ENCODE measurements at places on chromosomes 7 and 10.

DNA sequence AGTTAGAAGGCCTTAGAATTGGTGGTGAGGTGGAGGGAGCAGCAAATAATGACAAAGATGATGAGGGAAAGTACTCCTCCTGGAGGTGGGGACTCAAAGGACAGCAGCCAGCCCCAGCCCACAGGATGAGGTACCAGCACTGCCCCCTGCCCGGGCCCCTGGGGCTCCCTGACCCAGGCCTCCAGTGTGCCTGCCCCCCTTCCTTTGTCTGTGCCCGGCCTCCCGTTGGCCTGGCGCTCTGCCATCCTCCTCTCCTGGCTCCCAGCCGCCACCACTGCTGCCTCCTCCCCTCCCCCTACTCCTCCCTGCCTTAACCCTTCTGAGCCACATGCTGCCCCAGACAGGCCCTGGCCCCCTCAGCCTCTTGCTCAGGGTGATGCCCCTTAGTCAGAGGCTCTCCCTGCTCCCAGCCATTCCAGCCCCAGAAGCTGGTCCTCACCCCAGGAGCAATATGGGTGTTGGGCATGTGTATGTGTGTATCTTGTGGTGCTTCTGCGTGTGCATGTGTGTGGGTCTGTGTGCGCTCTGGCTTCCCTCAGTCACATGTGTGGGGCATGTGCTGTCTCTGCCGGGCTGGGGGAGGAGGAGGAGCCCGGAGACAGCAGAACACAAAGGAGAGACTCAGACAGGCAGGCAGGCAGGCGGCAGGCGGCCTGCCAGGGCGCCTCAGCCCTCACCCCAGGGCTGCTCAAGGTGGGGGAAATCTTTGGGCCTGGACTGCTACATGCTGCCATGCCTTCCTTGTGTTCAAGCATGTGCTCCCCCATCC lies 2.6 kb downstream of the LDB1 start:
- peak; percentile 34 for DNase-seq

DNA sequence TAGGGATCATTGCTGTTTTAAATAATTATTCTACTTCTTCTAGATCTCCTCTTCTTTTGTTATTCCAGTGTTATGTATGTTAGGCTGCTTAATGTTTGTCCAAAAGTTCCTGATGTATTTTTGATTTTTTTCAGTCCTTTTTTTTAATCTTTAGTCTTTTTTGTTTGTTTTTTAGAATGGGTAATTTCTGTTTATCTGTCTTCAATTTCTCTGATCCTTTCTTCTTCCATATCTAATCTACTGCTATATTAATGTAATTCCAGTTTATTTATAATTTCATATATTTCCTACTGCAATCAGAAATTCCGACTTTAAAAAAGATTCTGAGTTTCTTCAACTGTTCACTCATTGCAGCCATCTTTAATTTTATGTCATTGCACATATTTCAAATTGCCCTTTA lies 452.8 kb upstream of the POT1 start:
- no peak for DNase-seq

DNA sequence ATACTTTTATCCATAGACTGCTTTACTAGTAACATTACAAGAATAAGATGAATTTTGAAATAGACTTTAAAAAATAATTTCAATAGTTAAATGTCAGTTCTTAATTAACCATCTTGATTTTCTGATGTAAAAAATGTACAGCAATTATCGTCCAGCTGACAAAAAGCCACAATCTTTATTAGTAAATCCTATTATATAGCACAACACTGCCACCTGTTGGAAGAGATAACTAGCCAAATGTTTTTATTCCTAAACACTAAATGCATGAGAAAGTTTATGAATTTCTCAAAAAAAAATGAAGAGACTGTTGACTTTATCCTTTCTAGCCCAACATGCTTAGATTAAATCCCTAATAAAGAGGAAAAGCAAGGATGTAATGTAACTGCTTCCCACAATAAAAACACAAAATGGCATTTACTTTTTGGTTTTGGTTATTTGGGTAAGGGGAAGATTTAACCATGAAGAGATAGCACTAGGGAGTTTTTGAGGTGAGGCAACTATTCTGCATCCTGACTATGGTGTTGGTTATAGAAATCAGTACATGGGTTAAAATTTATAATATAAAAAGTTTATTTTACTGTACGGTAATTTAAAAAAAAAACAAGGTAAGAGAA lies 8.0 kb downstream of the COA1 start:
- DNase-seq, result peak; percentile 16

- no peak for DNase-seq
Observed at GRCh38 chr10:15542817-15543216, 171.7 kb upstream of the FAM171A1 start.

GRCh38 chr10:123573236-123574108 lies 92.7 kb upstream of the GPR26 start:
- no peak for DNase-seq

- no peak for DNase-seq
Observed at GRCh38 chr7:37027104-37027503, 302.8 kb upstream of the AOAH start.

- no peak for DNase-seq
Observed at GRCh38 chr7:96319439-96319838, 2.5 kb downstream of the SLC25A13 start.

DNA sequence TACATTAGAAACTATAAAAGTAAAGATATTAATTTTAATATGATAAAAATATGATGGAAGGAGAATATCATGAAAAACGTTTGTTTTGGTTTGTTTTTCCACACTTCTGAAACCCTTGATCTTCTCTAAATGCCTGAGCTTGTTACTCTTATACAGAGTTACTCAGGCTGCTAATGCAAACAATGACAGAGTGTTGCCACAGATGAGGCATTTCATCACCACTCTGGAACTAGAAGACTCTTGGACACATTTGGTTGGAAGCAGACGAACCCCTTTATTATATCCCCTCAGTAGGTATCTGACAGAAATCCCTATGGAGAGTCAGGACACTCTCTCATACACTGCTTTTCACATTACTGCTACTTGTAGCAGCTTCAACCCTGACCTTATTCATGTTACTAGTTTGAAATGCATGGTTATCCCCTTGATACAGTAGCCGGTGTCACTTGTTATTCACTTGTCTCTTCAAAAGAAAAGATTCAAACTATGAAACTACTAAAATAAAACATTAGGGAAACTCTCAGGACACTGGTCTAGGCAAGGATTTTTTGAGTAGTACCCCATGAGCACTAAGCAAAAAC lies 66.9 kb downstream of the SEMA3C start:
- DNase-seq, result no peak

DNA sequence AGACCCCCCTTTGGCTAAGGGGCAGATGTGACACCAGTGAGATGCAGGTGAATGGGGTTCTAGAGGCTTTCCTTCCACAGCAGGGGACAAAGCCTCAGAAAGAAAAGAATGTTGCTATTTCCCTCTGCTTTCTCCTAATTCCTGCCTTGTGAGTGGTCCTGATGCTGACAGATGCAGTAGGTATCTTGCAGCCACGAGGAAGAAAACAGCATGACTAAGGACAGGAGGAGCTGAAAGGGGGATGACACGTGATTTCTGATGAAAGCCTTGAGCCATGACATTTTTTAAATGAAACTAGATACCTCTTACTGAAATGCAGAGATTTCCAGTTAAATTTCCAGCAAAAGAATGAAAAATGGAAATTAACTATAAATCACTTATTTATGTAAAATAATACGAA lies 92.4 kb downstream of the C1GALT1 start:
- DNase-seq, result no peak

DNA sequence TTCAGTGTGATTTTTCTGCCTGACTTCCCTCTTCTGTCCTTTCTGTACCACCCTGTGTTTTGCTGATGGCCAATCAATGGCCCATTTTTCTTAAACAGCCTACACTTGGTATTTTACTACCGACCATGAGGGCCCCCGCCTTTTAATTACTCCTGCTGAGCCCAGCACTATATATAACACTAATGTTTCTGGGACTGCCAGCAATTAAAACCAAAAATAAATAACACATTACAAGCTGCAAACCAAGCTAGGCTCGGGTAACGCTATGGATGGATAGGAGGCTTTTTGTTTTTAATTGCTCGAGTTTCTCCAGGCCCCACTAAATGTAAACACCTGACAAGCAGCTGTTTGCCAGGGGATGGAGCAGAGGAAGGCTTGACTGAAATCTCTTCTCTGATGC lies 915.4 kb upstream of the AUTS2 start:
- DNase-seq, result no peak

DNA sequence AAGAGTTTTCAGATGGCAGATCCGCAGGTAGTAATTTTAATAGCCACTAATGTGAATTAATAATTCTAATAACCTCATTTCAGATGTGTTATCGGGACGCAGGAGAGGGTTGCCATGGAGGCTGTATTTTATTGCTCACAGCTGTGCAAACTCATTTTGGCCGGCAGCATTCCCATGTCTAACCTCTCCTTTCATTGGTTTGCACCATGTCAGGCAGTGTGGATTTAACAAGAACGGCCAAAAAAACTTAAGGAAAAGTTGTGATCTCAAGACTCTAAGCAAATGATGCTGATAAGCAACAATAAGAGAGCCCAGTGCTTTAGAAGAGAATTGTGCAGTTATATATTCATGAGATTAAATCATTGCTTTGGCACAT lies 88.7 kb upstream of the NRP1 start:
- no peak for DNase-seq

DNA sequence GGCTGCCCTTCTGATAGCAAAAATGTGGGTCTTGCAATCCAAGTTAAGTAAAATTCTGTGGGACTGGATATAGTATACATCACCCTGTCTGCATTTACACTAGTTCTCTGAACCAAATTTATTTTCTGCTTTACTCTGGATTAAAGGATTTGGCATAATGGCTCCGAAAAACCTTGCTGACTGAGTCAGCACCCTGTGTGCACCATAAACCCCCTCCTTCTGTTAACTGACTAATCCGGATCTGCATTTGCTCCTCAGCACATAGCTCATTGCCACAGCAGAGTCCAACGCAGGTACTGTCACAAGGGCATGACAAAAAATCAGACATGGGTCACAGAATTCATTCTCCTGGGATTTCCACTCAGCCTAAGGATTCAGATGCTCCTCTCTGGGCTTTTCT lies 1.3 kb downstream of the OR2A5 start:
- DNase-seq, result no peak

DNA sequence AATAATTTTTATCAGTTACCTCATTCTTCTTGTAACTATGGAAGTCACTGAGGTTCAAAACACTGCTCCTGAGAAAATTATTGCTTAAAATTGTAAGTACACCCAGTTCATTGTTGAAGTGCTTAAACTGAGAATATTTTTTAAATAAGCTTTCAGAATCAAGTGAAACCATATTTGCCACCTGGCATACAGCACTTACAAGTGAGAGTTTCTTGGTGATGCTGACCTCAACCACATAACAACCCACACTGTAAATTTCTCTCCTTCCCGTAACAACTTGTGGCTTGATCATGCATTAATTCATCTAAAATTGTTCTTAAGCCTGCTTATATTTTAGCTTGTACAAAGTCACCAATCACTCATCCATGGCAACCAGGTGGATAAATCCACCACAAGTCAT lies 34.0 kb downstream of the IMMP2L start:
- DNase-seq, result no peak

DNA sequence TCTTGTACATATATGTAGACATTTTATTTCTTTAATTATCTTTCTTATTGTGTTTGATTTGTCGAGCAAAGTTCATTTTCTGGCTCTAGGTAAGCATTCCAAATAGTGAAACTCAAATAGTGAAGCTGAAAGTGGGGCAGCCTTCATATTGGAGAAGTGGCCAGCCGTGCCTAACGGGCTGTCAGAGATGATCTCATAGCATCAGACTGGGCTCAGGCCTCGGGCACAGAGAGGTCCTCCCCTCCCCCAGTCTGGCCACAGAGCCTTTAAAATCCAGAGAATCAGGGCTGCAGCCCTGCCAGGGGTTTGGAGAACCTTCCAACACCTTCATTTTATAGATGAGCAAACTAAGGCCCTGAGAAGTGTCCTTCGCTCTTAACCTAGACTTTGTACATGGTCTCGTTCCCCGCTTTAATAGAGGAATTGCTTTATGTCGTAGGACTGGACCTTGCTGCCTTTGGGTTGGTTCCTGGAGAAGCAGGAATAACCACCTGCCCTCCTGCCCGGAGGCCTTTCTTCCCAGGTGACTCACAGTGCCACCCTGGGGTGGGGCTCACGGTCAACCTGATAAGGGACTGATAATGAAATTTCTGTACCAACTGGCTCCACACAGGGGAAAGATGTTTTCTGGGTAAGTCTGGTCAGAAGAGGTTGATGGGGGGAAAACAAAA lies 7.3 kb downstream of the TSPAN15 start:
- no peak for DNase-seq

DNA sequence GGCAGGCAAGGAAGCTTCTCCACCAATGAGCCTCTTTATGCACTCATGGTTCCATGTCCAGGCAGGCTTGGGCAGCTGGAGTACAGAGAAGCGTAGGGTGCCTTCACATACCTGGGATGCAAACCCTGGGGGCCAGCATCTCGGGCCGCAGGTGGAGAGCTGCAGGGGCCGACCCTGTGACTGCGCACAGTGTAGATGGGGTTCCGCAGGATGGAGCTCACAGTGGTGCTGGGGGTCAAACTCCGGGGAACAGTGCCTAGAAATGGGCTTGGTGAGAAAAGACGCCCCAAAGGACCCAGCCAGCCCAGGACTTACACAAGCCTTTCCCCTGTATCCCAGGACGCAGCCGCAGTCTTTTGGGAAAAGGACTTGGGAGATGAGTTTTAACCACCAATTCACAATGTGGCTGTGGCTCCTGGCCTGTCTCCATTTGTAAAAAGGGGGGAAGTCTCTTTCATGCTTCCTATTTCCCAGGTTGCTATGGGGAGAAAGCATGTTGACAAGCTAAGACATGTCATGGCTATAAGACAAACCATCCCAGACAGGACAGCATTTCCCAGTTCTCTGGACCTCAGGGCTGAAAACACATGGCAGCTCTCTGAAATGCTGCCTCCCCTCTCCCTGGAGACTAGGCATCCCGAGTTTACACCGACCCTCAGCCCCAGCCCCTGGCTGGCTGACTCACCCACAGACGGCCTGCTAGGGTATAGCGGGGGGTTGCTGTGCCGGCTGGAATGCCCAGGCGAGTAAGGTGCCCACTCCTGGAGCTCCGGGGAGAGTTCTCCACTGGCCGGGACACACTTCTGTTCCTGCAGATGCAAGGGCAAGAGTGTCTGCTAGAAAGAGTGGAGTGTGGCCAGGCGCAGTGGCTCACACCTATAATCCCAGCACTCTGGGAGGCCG lies 107.1 kb downstream of the DLG5 start:
- DNase-seq, result no peak

- no peak for DNase-seq
Observed at GRCh38 chr7:111743244-111743847, 181.1 kb upstream of the IMMP2L start.

DNA sequence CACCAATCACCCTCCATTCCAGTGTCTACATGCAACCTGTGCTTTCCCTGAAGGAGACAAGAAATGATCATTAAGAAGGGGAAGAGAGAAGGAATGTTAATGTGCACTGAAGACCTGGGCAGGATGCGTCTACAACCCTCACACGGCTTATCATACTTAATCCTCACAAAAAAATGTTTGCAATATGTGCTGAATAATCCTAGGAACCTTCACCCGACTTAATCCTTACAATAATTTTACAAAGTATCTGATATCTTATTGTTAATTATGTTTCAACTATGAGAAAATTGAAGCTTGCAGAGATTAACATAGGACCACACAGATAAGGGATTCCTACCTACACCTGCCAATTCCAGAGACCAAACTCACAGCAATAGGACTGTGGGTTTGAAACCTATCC lies 145.1 kb upstream of the NOBOX start:
- DNase-seq, result no peak

- no peak for DNase-seq
Observed at GRCh38 chr10:116241642-116242410, 31.2 kb downstream of the GFRA1 start.
